ENCODE measurements at places on chromosomes 4 and X.

DNA sequence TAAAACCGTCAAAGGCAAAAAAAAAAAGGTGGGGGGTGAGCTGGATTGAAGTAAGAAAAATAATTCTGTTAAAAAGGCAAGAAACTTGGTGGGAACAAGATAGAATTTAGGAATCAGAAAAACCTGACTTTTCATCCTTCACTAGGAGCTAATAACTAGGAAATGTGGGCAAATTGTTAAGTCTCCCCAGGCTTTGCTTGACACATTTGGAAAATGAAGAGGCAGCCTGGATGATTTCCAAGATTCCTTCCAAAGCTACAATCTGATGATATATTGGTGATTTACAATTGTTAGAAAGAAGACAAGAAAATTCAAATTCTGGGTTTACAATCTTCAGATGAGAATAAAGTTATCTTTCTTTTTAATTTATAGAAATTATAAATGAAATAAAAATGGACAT lies 1062.5 kb downstream of the ADGRL3 start:
- DNase-seq: no peak

- no peak for DNase-seq
Measured at GRCh38 chr4:90889171-90889570, 762.0 kb downstream of the CCSER1 start.

DNA sequence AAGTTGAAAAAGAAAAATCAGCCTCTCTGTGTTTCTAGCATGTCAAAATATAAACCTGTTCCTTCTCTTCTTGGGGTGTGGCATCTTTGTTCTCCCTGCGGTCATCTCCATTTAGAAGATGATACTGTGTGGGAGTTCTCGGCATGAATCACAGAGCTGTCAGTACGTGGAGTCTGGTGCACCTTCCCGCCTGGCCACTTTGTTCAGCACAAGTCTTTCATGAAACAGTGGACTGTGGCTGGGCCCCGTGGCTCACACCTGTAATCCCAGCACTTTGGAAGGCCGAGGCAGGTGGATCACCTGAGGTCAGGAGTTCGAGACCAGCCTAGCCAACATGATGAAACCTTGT lies 166.5 kb downstream of the MAML3 start:
- no peak for DNase-seq

GRCh38 chr4:76867880-76868655 lies 29.9 kb downstream of the SOWAHB start:
- peak; percentile 58 for DNase-seq

DNA sequence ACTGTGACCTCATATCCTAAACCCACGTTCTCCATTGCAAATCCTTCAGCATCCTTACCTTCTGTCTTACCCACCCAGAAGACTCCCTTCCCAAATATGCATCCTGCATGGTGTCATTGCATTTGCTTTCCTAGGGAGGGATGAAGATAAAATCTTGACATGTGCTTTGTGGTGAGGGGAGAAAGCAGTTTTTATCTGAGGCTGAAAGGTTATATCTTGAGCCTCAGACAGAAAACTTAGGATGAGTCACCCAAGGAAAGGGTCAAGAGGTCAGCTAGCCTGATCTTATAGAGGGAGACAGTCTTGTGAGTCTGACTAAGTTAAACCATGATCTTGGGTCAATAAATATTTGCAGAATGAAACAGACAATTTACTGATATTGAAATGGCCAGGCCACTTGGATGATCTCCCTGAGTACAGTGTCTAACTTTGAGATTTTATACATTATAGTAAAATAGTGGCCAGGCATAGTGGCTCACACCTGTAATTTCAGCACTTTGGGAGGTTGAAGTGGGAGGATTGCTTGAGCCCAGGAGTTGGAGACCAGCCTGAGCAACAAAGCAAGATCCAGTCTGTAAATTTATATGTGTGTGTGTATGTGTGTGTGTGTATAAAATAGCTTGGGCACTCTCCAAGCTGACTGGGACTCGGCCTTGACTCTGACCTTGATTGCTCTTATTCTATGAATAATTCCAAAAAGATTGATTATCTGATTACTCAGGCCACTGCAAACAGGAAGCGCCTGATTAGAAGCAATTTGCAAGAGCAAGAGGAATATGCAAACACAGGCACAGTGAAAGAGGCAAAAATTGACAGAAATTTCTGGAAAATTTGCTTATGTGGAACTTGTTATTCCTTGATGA lies 15.4 kb upstream of the FAM9C start:
- DNase-seq: no peak

DNA sequence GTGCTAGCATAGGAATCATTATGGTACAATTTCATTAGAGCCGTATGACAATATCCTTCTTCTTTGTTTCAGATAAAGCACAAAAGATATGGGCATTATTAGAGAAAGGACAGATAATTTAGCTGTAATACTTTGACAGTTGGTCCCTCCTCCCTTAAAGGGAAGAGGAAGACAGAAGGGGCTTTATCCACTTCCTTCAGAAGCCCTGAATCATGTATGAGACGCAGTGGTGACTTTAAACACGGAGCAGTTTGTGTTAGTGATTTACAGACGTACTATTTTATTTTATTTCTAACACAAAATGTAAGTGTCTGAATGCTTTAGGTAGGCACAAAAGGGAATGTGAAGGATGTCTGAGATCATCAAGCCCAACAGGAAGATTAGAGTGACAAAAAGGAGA lies 467.7 kb downstream of the IL15 start:
- DNase-seq: no peak

DNA sequence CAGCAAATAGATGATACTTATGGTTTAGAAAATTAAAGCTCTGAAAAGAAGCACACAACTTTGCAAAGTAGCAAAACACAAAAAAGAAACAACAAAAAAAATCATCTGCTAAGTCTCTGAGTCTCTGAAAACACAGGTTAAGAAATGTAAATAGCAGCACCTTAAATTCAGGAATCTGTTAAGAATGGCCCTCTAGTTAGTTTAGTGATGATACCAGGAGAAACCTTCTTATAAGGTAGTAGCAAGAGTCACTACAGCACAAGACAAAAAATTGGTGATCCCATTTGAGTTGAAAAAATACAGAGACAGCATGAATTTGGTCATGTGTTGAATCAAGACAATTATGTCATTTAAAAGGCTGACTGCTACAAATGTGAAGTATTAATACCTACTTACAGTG lies 308.2 kb upstream of the ADGRL3 start:
- DNase-seq: no peak

DNA sequence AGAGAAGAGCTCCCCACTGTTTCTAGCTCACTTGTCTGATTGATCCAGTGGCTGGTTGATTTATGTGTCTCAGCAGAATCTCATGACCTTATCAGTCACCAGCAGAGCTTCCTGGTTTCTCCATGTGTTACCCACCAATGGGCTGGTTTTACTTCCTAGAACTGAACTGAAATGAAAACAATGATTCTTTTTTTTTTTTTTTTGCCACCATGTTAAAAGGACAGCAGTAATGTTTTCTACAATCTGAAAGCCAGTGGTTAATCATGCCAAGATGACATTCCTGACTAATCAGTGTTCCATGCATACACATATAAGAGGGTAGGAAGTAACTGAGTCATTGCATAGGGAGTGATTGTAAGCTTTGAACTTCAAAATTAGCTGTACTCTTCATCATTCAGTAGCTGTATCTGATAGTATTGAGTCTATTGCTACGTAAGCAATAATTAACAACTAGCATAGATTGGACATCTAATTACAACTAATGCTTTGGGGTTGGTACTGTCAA lies 67.7 kb downstream of the SLC4A4 start:
- no peak for DNase-seq

DNA sequence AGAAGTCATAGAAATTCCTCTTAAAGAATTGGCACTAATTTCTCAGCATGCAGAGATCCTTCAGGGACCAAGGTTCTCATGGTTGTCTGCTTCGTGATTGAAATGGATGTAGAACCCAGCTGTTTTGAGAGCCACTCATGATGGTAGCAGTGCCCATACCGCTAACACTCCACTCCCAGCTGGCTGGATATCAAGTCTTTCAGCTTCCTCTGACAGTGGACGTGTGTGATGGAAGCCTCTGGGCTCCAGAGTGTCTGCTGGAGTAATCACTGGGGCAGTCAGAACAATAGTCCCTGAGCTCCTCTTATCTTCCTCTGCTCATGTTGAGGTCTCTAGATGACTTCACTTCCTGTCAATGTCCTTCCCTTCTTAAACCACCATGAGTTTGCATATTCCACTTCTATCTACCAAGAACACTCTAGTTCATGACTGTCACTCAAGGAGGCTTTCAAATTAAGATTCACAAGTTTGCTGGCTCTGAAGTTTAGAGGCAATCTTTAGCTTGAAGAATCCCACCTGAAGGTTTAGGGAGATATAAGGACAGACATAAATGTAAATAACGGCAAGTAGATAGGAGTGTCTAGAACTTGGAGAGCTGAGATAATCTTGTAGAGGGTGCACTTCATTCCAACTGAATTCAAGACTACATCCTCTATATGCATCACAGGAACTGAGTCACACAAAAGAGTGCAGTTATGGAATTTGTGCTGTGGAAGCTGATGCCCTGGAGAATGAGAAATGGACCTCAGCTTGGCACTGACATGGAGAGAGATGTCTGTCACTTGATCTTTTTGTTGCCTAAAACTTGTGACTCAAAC lies 64.5 kb upstream of the WDR1 start:
- DNase-seq: no peak

DNA sequence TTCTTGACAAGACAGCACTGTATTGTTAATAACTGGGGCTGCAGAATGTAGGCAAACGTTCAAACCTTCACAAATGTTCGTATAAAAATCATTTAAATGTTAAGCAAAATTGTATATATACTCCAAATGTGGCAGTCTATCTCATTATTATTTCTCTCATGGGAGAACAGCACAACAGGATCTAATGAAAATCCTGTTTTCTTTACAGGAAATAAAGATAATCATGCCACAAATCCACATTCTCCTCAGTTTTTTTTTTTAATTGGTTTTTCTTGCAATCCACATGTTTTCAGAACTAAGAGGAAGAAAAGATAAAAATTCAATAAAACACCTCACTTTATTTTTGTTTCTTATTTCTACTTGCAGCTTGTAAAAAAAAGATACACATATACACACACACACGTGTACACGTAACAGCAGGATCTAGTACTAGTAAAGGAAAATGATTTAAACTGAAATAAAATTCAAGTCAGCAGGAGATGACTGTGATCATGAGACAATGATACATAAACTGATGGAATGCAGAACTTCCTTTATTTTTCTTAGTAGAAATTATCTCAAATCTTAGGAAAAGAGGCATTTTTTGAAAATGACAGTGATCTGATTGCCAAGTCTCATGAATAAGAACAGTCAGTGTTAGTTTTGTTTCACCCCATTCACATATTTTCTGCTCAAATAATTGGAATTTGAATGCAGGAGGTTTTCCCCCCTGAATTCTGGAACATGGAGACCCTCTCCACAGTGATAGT lies 11.3 kb downstream of the APBB2 start:
- no peak for DNase-seq

- no peak for DNase-seq
Measured at GRCh38 chr4:22595684-22596083, 79.8 kb upstream of the ADGRA3 start.

GRCh38 chr4:73019462-73020047 lies 50.0 kb downstream of the COX18 start:
- no peak for DNase-seq

- DNase-seq: no peak
Measured at GRCh38 chr4:139027776-139028175, 12.2 kb downstream of the NOCT start.

GRCh38 chr4:153781717-153782416 lies 7.0 kb downstream of the SFRP2 start:
- DNase-seq: no peak

GRCh38 chrX:133394765-133395164 lies 20.5 kb downstream of the GPC4 start:
- no peak for DNase-seq

DNA sequence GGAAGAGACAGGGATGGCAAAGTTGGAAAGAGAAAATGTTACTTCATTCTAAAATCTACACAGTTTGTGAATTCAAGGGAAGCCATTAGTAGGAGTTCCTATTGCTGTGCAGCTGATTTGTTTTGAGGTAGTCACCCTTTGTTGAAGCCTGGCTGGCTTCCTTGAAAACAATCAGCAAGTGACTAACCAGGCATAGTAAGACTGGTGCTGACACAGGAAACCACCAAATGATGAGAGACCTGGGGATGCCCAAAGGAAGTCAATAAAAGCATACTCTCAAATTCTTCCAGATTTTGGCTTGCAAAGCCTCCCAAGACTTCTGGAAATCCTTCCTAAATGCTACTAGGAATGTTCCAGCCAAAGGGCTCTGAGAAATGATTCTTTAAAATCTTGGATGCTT lies 23.9 kb upstream of the PRDM8 start:
- DNase-seq: no peak

DNA sequence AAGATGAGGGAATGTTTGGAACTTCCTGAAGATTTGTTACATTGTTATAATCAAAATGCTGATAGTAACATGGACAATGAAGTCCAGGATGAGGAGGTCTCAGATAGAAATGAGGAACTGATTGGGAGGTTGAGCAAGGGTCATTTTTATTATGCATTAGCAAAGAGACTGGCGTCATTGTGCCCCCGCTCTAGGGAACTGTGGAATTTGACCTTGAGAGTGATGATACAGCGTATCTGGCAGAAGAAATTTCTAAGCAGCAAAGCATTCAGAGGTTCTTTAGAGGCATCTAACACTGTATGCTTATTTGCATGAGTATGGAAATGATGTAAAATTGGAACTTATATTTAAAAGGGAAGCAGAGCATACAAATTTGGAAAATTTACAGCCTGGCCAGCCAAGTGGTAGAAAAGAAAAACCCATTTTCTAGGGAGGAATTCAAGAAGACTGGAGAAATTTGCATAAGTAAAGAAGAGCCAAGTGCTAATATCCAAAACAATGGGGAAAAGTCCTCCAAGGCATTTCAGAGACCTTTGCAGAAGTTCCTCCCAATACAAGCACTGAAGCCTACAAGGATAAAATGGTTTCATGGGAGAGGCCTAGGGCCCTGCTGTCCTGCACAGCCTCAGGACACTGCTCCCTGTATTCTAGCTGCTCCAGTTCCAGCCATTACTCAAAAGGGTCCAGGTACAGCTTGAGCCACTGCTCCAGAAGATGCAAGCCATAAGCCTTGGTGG lies 483.0 kb upstream of the NDST4 start:
- DNase-seq: no peak

GRCh38 chrX:37986893-37987292 lies 19.5 kb upstream of the SYTL5 start:
- no peak for DNase-seq

GRCh38 chr4:149841686-149842085 lies 26.0 kb upstream of the IQCM start:
- no peak for DNase-seq

GRCh38 chrX:40325161-40325560 lies 227.4 kb upstream of the BCOR start:
- DNase-seq: peak; percentile 29

- DNase-seq: no peak
Measured at GRCh38 chr4:175951794-175952193, 113.8 kb upstream of the WDR17 start.

GRCh38 chr4:78310740-78311115 lies 240.8 kb upstream of the ANXA3 start:
- DNase-seq: no peak

- no peak for DNase-seq
Measured at GRCh38 chr4:89023140-89023539, 33.8 kb downstream of the FAM13A start.

All from ecto neural progenitor cell (in vitro differentiated cells).